ENCODE measurements at places on chromosomes 1 and 21. TPM values are rescaled to one million over a fixed set of nuclear protein-coding genes. Genes with fewer than 3 reads are reported as not detected.
A peak's percentile ranks its signal among the peaks of the same experiment; 100 is the strongest.

- no peak for DNase-seq
Observed at GRCh38 chr1:208724079-208724478, 479.9 kb upstream of the PLXNA2 start.

GRCh38 chr1:89631816-89632656, 884 bp upstream of the LRRC8C start:
- DNase-seq = no peak

- DNase-seq = no peak
Observed at GRCh38 chr1:42940851-42941639, 17.6 kb downstream of the SLC2A1 start.

SLC16A4 gene
- total RNA-seq = 0.23 TPM

TMEM269 gene
- 0.48 TPM for total RNA-seq

GRCh38 chr1:239274242-239274830, 112.0 kb upstream of the CHRM3 start:
- no peak for DNase-seq

- no peak for DNase-seq
Observed at GRCh38 chr1:233673261-233673946, 59.5 kb downstream of the KCNK1 start.

- DNase-seq = no peak
Observed at GRCh38 chr1:241934201-241934848, 23.2 kb upstream of the BECN2 start.

FCER1G gene
- 22.1 TPM for total RNA-seq

ZMYND12 gene
- total RNA-seq = 0.44 TPM

DNA sequence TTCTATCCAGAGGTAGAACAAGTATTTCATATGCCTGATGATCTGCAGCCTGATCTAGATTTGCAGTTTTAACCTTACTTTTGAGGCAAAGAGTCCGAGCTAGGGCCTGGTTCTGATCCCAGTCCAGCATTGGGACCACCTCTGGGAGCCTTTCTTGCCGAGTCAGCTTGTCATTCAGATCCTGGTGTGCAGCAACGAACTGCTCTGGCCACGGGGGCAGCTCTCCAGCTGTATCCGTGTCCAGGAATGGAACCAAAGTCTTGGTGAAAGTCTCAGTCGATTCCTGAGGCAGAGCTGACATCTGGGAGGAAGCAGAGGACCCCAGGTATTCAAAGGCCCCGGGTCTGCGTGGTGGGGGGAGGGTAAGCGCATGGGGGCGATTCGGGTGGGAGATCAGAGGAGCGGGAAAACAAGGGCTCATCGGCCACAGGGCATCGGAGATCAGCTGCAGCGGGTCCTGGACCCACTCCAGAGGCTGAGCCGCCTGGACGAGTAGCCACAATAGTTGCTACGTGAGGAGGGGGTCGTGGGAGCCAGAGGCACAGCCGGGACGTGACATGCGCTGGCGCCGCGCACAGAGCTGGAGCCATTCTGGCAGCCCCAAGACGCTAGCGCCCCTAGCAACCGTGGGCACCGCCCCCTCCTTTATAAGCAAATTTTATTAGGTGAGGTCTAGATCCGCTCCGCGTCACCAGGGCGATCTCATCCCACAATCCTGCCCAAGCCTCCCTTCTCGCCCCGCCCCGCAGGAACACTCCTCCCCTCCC, 32.4 kb upstream of the BSDC1 start:
- DNase-seq = no peak

DNA sequence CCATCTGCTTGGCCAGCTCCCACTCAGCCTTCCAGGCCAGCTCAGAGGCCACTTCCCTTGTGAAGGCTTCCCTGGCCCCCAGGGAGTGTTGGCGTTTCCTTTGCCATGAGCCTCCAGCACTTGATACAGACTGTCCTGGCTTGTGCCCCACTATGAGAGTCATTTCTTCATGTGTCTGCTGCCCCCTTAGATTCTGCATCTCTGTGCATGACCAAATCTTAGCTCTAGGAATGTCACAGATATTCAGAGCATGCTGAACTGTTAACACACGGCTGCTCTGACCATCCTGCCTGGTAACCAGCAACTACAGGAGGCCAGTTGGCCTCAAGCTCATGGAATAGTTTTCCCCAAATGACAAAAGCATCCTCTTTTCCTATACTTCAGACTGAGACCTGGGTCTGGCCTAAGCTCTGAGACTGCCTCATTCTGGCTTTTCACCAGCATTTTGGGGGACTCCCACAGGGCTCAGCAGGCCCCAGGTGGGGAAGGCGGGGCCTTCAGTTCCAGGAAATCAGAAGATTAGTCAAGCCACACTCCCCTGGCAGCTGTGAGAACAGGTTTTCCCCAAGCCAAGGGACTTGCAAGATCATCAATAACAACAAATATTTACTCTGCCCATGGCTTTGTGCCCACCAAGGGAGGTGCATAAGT, 182.6 kb upstream of the EDN2 start:
- DNase-seq = peak; percentile 65

- DNase-seq = no peak
Observed at GRCh38 chr1:12376236-12377045, 146.6 kb downstream of the VPS13D start.

DNA sequence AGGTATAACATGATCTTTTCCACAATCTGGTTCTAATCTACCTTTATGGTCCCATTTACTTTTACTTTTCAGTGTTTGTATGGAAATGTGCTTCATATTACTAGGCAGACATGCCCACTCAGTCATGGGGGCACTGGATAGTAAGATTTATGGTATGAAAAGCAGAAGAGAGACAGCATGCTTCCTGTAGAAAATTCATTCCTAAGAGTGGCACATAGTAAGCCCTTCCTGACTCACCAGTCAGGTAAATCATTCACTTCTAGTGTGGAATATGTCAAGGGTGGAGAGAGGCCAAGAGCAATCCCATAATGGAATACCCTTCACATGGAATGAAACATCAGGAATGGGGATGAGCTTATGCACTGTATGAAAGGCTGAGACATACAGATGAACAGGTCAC, 49.5 kb upstream of the BCL10 start:
- no peak for DNase-seq

GRCh38 chr1:183282101-183282855, 96.2 kb downstream of the LAMC2 start:
- DNase-seq = no peak

- no peak for DNase-seq
Observed at GRCh38 chr1:40708750-40709099, 17.2 kb downstream of the NFYC start.

ESPN gene
- 2.6 TPM for total RNA-seq

DNA sequence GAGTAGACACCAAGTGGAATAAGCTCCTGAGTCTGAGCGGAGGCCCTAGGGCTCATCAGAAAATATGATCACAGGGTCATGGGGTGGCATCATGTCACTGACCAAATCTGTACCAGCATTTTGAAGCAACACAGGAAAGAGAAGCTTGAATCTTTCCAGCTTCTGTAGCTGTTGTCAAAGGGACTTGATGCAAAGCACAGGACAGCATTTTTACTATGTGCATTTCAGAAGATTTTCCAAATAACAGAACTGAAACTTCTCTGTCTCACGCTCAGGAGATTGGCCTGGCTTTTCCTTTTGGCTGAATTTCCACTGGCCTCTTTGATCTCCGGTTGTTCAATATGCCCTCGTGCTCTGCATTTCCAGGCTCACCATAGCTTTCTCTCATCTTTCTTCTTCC, 127.2 kb upstream of the ATP1B1 start:
- no peak for DNase-seq

ICOSLG gene
- 1.8 TPM for total RNA-seq

- peak; percentile 10 for DNase-seq
Observed at GRCh38 chr21:46000182-46000730, 18.7 kb downstream of the COL6A1 start.

OR2L8 gene
- not detected for total RNA-seq

GRCh38 chr1:2233997-2234761, 6.1 kb downstream of the SKI start:
- DNase-seq = peak; percentile 74

PEAR1 gene
- 0.28 TPM for total RNA-seq

DNA sequence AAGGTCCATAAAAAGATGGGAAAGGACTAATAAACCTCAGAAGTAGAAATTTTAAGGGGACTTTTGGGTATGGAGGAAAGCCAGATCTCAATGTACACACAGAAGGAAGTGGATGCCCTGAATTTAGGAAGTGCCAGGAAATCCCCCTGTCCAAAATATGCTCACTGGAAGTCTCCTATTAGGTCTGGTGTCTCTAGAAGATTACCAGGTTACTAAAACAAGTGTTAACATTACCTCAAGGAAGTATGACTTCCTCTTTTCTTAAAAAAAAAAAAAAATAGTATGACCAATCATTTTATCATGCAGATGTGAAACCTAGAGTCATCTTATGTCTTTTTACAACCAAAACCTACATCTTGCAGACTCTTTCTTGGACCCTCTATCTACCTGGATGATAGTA, 30.7 kb downstream of the CD58 start:
- no peak for DNase-seq

- DNase-seq = peak; percentile 18
Observed at GRCh38 chr1:228312136-228312764, 94.4 kb downstream of the TRIM11 start.

DNA sequence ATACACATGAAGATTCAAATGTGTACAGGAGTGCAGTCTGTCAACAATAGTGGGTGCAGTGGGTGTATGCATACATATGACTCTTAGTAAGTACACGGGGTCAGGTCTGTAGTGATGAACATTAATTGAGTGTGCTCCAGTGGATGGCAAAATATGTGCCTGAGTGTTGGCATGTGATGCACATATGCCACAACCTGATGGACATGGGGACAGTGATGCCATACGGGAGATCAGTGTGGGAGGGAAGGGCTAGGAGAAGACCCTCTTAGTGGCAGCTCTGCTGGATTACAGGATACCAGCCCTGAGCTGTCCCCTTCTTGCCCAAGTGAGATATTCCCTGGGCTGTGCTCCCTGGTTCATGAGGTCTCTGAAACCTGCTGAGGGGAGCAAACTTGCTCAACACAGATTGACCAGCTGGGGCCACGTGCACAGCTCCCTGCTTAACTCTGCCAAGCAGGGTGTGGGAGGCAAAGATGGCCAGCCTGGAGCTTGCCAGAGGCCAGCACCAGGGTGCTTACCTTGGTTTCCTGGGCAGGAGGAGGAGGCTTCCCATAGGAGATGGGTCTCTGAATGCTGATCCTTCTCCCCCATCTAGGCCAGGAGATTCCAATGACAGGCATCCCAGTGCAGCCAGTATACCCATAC, 2.2 kb downstream of the SHISA4 start:
- no peak for DNase-seq
